ENCODE measurements at places on chromosomes 1 and 21. TPM values are rescaled to one million over a fixed set of nuclear protein-coding genes. Genes with fewer than 3 reads are reported as not detected.

TBX15 gene
- 12.1 TPM for total RNA-seq

MTARC1 gene
- total RNA-seq = 12.9 TPM

ASCL5 gene
- total RNA-seq = not detected

GRHL3 gene
- total RNA-seq = 2.5 TPM

CHD5 gene
- total RNA-seq = 0.41 TPM

DNAI4 gene
- 22.6 TPM for total RNA-seq

UBXN11 gene
- total RNA-seq = 19.4 TPM

OR2T29 gene
- not detected for total RNA-seq

FAM72C gene
- total RNA-seq = 1.1 TPM

TRPM2 gene
- 3.2 TPM for total RNA-seq
